ENCODE measurements at places on chromosomes 2 and 18.

DNA sequence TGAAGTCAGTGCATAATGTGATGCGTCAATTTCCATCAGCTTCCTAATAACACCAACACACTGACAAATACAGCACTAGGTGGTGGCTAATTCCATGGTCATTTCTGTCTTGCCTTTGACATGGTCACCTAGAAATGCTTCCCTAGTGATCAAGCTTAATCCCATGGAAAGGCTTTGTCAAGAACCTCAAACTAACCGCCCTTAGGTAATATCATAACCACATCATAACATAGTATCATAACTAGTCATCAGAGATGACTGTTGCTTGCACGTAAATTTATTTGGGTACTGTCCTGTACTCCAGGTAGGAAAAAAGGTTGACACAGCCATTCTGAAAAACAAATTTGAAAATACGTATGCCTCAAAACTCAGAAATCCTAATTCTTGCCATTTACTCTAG, 471.8 kb downstream of the IRS1 start:
- DNase-seq, result no peak

DNA sequence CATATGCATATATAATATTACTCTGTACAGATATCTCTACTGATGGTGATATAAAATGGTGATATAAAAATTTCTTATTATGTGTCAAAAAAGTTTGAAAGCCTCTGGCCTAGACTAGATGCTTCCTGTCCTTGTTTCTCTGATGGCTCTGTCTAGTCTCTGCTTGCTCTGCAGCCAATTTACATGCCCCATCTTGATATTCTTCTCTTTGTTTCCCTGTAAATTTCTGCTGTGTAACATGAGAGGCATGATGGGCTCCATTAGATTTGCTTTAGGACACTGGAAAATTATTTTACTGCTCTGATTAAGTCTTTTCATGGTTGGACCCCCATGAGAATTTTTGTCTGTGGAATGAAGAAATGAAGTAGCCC, 24.3 kb downstream of the BABAM2 start:
- DNase-seq, result no peak

DNA sequence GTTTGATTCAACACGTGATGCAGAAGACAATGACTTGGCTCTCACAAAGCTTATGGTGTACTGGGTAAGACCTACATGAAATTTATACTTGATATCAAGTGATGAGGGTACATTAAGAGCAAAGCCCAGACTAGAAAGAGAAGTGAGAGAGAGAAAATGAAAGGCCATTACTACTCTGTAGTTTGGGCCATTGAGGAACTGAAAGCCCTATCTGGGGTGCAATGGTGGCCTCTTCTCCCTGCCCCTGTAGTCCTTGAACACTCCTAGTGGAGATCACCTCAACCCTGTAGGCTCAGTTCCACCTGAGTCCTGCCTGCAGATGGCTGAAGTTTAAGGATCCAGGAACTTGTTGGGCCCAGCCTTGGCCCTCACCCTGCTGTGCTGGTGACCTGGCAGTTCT, 569.8 kb upstream of the MEX3C start:
- DNase-seq, result no peak

DNA sequence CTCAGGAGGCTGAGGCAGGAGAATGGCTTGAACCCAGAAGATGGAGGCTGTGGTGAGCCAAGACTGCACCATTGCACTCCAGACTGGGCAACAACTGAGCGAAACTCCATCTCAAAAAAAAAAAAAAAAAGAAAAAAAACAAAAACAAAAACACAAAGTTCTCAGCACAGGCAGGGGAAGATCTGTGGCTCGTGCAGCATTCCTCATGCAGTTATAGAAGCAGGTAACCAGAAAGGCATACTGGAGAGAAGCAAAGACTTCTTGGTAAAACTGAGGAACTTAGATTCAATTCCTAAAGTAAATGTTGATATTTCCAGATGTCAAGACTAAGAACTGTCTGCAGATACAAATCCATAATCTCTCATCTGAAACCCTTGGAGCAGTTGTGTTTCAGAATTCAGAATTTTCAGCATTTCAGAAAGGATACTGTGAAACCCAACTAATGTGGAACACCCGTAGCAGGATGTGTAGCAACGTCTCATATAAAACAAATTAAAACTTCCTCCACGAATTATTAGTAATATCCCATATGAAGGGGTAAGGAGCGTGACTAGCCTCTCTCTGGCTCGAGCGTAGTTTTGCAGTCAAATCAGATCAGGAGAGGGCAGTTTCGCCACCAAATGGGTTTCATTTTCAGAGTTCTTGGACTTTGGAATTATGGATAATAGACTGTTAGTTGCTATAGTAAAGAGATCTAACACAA, 13.2 kb upstream of the SLC25A52 start:
- no peak for DNase-seq

DNA sequence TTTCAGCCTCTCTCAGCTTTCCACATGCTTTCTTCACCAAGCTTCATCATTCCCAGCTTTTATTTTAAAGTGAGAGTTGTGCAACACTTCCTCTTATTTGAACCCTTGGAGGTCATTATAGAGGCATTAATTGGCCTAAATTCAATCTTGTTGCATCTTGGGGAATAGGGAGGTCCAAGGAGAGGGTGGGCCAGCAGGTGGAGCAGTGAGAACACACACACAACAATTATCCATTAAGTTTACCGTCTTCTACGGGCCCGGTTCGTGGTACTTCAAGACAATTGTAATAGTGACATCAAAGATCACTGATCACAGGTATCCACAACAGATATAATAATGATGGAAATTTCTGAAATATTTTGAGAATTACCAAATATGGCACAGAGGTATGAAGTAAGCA, 457.2 kb upstream of the SMIM21 start:
- no peak for DNase-seq

- no peak for DNase-seq
Observed at GRCh38 chr2:65349863-65350262, 82.5 kb downstream of the SPRED2 start.

GRCh38 chr18:24033641-24034412, 19.3 kb downstream of the TTC39C start:
- DNase-seq, result no peak

- no peak for DNase-seq
Observed at GRCh38 chr18:35511428-35511827, 13.7 kb upstream of the INO80C start.

DNA sequence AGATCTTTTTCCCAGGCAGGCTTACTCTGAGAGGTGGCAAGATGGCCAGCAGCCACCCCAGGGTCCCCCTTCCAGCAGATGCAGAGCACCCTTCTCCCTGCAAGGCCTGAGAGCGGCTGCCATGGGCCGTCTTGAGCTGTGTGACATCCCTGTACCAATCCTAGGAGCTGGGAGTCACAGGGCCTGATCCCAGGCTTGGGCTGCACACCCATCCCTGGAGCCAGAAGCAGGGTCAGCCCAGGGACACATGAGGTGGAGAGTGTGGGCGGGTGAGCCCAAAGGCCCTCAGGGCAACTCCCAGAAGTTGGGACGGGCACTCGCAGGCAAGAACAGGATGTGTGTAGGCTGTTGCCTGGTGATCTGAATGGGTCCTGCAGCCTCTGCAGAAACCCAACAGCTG, 40.5 kb downstream of the CROCC2 start:
- DNase-seq, result no peak

GRCh38 chr18:45556222-45556621, 59.1 kb upstream of the SLC14A2 start:
- DNase-seq, result no peak

All from cortex of kidney (tissue), 1 donor.